NCI-H2107 (cell line): ENCODE measurements at places on chromosomes 1 and 21.
A peak's percentile ranks its signal among the peaks of the same experiment; 100 is the strongest.

DNA sequence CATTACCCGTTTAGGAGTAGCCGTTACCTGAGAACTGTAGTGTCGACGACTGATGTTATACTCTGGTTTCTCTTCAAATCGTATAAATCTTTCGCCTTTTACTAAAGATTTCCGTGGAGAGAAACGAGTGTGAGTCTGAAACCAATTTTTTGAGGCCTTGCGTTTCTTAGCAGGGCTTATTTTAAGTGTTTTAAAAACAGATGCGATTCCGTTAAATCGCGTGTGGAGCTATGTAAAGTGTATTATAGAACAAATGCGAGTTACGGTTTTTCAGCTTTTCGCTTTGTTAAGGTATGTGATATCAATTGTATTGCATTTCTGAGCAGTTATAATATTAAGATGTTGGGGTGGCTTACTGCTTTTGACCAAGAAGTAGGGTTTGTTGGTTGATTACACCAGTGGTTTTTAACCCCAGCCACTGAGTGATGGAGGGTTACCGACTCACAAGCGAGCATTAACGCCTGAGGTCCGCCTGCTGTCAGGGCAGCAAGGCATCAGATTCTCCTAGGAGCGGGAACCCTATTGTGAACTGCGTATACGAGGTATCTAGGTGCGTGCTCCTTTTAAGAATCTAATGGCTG is 18.0 kb downstream of the KIAA2013 start:
- DNase-seq, result peak; percentile 81

DNA sequence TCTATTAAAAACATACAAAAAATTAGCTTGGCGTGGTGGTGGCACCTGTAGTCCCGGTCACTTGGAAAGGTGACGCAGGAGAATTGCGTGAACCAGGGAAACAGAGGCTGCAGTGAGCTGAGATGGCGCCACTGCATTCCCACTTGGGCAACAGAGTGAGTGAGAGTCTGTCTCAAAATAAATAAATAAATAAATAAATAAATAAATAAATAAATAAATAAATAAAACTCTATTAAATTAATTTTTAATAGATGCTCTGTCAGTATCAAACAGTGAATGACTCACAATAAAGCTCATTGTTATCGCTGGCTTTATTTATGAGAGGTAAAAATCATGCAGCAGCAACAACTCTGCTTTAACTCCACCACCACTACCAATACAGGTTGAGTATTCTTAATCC is 72.8 kb downstream of the ABL2 start:
- no peak for DNase-seq

DNA sequence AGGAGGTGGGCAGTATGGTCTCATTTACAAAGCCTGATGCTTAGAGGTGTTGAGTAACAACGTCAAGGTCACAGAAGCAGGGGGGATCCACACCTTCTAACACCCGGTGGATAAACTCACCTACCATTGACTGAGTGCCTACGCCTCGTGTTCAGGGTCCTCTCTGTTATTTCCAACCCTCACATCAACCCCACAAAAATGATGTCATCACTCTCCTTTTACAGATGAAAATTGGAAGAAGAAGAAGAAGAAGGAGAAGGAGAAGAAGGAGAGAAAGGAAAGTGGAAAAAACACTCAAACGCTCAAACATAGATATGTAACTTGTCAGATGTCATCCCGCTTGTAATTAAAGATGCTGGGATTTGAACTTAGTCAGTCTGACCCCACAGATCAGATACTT is 653 bp upstream of the KCNN3 start:
- DNase-seq, result no peak

GRCh38 chr21:17781524-17781923 is 37.6 kb downstream of the C21orf91 start:
- no peak for DNase-seq

GRCh38 chr1:234431255-234431654 is 47.7 kb downstream of the TARBP1 start:
- DNase-seq, result no peak

DNA sequence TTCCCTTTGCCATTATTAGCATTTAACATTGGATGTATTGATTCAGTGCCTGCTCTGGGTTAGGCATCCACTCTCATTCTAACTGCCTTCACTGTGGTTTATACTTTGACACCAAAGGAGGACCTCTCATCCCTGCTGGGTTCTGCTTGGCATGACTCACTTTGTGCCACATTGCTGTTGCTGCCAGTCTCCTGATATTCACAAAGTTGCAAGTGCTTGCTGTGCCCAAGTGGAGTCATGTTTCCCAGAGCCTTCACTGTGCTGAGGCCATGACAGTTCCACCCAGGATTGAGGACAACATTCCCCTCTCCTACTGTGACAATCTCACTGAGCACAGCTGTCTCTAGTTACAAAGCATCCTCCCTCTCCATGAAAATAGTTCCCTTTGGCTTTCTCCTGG is 519.9 kb upstream of the USP24 start:
- peak; percentile 9 for DNase-seq

GRCh38 chr1:219555806-219556205 is 57.1 kb downstream of the ZC3H11B start:
- DNase-seq, result no peak

DNA sequence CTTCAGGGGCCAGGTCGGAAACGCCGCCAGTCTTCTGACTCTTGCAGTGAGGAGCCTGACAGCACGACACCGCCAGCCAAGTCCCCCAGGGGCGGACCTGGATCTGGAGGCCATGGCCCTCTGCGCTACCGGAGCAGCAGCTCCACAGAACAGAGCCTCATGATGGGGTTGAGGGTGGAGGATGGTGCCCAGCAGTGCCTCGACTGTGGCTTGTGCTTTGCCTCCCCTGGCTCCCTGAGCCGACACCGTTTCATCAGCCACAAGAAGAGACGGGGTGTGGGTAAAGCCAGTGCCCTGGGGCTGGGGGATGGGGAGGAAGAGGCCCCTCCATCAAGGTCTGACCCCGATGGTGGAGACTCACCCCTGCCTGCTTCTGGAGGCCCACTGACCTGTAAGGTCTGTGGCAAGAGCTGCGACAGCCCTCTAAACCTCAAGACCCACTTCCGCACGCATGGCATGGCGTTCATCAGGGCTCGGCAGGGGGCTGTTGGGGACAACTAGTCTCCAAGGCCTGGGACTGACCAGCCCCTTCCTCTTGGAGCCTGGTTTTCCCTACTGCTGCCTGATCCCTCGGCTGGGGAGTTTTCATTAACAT is 8.7 kb downstream of the ZNF687 start:
- DNase-seq, result no peak

GRCh38 chr21:40646651-40647050 is 200.3 kb downstream of the DSCAM start:
- no peak for DNase-seq

DNA sequence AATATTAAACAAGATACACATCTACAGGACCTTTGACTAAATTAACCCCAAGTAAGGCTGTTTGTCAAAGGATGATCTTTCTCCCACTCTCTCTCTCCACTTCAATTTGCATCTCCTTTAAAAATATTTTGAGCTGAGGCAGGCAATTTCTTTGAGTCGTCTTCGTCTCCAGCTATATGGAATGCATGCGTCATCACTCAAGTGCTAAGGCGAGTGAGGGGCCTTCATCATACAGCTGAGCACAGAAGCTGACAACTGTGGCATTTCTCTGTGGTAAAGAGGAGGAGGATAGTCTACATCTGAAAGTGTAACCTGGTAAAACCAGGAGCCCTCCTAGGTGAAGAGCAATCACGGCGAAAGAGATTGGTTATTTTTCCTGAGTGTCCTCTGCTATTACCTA is 7.6 kb downstream of the EPHX4 start:
- DNase-seq, result no peak

DNA sequence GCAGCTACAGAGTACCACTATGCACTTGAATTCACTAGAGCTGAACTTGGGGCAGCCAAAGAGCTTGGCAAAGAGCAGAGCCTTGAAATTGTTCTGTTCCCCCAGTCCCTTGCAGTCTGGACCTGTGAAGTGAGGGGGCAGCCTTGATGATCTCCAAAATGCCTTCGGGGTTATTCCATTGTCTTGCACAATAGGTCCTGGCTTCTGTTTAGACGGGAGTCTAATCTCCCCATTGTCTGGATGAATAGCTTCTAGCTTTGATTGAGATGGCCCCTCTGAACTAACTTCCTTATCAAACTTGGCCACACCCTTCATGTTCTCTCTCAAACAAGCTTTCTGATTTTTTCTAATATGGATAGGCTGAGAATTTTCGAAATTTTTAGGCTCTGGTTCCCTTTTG is 72.6 kb downstream of the PGM1 start:
- no peak for DNase-seq

- DNase-seq, result no peak
These were observed 27.5 kb downstream of the CTH start for GRCh38 chr1:70438529-70438928.

DNA sequence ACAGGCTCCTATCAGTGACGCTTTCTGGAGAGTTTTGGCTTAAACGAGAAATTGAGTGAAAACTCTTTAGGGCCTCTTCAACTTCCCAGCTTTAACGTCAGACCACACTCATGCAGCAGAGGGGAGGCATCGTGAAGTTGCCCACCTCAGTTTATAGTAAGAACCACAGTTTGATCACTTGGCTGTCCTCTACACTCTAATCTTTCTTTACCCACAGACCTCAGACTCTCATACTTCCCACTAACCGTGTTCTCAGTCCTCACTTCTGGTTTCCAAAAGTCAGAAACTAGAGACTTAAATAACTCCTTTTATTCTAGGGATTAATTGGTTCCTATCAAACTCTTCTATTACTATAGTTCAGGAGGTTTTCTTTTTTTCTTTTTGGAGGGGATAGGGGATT is 302.2 kb downstream of the NTNG1 start:
- no peak for DNase-seq
